ENCODE measurements at places on chromosomes 5 and 9.

- DNase-seq: no peak
Measured at GRCh38 chr5:150441813-150442698, 7.5 kb downstream of the RPS14 start.

DNA sequence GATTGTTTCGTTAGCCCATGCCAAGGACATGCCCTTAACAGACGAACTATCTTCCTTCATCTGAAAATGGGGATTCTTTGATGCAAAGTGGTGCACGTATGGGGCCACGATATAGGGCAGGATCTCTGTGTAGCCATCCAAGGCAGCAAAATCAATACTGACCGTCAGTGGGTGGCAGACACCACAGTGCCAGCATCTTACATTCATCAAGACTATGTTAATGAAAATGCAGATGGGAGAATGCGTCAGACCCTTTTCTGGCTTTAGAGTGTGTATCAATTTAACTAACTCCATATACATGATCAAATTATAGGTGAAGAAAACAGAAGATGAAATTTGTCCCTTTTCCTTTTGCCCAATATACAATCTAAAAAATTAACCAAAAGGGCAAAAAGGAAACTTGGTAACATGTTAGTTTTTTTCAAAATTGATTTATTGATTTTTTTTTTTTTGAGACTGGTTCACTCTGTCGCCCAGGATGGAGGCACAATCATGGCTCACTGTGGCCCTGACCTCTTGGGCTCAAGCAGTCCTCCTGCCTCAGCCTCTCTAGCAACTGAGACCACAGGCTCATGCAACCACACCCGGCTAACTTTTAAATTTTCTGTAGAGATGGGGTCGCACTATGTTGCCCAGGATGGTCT is 169.2 kb upstream of the SPRY4 start:
- no peak for DNase-seq

- no peak for DNase-seq
Measured at GRCh38 chr5:167603135-167603534, 688.3 kb upstream of the WWC1 start.

DNA sequence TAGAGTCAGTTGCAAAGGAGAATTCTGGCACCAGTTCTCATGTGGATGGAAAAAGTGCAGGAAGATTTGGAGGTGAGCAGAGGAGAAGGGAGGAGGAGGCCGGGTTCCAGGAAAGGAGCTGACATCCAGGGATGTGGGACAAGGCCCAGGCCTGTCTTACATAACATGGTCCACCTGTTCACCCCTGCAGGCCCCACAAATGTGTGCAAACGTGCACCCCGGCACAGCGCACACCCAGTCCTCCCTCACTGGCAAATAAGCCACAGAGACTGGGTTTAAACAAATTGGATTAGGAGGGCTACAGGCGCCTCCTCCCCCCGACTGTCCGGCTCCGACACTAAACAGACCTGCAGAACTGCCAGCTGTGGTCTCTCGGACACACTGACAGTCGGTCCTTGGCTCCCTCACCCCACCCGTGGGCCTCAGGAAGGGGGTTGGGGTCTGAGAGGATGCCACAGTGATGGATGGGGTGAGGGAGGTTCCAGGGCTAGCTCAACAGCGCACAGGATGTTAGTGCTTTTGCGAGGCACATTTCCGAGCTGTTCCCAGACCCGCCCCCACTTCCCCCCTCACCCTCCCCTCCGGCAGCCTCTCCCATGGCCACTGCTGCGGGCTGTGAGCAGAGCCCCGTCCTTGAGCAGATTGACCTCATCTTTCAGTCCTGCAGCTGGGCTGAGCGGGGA is 43.4 kb upstream of the IL17B start:
- DNase-seq: no peak

DNA sequence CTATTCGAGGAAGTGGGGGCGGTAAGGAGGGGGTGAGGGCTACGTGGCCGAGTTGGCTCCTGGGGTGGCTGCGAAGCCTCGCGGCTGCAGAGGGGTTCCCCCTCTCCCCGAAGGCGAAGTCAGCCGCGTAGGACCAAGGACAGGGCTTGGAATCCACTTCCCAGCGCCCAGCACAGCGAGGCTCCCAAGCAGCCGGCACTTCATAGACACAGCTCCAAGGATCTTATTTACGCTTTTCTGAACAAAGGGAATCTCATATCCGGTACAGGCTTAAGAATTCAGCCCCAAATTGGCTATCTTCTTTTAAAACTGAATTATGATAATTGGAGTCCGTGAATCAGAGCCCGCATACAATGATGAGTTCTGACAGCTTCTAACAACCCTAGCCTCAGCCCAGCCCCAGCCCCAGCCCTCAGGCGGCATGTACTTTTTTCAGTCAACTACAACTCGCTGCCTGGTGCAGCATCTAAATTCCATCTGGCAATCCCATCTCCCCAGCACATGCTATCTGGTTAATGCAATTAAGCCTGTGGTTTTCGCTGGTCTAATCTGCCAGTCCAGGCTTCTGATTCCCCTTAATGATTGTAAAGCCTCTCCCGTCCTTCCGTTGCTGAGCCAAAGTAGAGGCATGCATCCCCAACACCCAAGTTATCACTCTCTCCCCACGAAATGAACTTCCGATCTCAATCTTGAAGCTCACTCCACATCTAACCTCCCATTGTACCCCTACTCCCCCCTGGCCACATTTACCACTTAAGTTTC is 1.0 kb downstream of the ELAVL2 start:
- DNase-seq: no peak

DNA sequence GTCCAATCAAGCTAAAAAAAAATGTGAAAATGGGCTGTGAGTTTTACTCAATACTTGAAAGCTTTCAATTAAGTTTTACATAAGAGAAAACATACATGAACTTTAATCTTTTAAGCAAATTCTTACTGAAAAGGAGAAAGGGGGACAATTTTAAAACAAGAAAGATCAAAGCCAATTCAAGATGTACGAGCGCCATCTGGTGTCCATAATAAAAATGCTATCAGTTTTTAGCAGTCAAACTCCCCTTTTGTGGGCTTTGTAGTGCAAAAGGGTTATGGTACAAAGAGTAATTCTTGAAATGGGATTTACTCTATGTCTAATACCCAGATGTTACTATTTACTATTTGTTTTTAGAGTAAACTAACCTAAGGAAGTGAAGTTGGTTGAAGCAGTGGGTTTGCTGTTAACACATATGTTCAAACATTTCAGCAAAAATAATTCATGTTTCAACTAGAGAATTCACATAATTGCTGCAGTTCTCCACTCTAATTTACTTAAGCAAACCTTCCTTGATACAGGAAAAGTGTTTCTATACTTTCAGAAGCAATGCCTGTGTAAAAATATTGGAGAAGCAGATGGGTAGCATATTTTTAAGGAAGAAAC is 228.2 kb upstream of the TYRP1 start:
- no peak for DNase-seq

DNA sequence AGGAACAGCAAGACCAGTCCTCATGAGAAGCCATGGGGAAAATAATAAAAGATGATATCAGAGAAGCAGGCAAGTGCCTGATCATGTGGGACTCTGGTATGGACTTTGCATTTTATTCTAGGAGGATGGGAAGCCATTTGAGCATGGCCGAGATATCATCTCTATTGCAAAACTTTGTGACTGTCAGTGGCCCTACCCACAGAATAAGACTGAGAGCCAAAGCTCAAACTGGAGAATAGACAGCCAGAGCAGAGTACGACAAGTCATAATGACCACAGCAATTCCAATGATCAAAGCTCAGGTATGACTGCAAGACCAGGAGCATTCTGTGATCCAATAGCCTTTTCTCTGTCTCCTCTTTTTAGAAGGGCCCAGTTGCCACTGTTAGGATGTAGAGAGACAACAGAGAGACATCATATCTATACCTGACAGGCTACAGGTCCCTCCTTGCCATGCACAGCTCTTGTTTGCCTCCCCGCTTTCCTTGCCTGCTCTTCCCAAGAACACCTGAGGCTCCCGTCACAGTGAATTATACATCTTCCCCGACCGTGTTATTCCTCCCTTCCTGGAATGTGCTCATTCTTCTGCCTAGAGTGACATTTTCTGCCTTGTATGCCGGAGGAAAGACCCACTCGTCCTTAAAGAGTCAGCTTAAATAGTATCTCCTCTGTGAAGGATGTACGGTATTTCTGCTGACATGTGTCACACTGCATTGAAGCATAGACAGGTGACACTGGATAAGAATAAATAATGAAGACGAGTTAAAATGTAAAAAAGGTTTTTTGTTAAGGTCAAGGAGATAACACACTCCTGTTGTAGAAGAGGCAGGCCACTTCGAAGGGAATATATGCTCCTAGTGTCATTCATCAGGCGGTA is 248.7 kb upstream of the MAP3K1 start:
- DNase-seq: no peak

DNA sequence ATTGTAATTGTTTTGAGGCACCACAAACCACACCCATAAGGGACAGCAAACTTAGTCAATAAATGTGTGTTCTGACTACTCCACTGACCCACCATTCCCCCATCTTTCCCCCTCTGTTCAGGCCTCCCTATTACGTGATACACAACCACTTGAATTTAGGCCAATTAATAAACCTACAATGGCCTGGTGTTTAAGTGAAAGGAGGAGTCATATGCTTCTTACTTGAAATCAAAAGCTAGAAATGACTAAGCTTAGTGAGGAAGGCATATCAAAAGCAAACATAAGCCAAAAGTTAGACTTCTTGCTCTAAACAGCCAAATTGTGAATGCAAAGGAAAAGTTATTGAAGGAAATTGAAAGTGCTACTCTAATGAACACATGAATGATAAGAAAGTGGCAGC is 14.6 kb downstream of the ZBTB43 start:
- no peak for DNase-seq

DNA sequence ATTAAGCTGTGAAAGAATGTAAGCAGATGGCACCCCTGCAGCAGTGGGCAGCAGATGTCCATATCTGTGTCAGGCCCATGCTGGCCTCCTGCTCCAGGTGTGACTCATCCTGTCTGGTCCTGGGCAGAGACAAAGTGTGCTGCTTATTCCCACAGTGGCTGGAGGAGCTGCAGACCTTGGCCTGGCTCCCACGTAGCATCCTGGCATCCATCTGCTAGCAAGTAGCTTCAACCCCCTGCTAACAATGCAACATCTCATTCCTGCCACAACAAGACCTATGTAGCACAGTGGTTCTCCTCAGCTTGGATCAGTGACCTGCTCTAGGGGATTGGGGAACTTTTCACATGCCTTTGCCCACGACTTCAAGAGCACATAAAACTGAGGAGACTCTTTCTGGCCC is 126.4 kb upstream of the SLC12A2 start:
- no peak for DNase-seq

- DNase-seq: no peak
Measured at GRCh38 chr9:38356851-38357250, 35.7 kb upstream of the ALDH1B1 start.

- no peak for DNase-seq
Measured at GRCh38 chr9:127087411-127087810, 35.0 kb downstream of the ANGPTL2 start.

DNA sequence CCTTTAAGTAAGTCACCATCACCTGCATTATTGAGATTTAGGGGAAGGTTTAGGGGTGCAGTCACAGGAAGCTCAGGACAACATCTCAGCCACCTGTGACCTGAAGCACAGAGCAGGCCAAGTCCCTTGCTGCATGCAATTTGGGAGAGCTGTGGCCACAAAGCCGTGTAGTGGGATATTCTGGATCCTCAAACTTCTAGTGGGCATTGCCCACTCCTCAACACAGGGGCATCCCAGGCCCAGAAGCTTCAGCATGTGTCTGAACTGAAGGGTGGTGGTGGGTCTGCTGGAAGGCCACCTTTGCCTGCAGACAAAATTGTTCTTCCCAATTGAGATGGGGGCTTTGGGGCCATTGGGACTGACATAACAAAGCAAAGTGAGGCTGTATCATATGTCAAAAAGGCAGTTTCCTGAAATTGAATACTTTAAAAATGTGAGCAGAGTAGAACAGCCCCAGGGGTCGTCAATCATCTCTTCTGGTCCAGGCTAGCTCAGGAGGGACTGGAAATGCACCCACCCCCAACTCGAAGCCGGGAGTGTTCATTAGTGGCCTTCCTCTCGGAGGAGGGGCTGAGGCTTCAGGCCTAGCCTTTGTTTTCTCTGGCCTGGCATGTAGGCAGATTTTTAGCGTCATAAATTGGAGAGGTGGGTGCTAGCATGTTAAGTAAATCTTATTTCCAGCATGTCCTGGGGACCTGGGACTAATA is 2.8 kb upstream of the GADD45G start:
- DNase-seq: no peak

DNA sequence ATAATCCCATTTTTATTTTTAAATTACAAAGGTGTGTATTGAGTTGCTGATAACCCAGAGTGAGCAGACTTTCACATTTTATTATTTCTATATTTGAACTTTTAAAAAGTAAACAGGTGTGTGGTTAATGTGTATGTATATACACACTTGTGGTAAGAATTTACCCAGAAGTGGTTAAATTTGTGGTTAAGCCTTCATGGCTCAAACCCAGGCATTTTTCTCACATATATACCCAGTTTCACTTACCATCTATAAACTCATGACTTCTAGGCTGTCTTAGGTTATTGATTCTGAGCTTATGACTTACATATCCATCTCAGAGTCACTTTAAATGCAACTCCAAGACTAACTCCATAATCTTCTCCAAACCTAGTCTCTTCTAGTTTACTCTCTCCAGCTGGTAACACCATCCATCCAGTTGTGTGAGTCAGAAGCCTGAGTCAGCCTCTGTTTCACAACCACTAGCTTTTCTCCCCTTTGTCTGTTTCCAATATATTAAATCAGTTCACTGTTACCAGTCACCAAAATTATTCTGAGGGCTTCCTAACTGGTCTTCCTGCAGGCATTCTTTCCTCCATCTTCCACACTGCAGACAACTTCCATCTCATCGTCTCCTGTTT is 20.2 kb downstream of the ZBED3 start:
- DNase-seq: no peak

DNA sequence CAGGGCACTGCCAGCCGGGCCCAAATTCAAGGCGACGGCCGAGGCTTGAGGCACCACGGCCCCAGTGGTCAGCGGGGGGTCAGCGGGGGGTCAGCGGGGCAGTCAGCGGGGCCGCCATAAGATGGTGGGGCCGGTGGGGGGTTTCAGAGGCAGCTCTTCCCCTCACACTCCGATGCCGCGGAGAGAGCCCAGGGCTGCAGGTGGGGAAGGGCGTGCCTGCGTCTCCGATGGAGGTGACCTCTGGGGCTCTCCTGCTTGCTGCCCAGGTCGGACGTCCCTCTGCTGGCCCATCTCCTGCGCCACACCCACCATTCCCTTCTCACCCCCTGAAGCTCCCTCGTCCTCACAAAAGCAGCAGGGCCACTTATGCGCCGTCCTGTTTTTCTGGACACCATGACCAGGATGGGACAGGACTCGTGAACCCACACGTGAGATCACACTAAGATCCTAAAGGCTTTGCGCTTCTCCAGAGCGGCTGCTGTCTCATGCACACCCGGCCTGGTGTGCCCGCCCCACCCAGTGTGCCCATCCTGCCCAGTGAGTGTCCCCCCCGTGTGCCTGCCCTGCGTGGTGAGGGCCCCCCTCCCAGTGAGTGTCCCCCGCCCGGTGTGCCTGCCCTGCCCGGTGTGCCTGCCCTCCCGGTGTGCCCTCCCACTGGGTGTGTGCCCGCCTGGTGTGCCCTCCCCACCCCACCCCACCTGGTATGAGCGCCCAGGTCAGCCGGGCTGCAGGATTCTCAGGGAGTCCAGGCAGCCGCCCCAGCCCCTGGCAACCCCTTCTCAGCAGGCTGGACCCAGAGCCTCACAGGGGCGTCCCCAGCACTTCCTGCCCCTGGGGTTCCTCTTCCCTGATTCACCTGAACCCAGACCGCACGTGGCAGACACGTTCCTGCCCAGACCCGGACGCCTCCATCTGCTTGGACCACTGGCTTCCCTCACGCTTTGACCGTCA is 48.7 kb upstream of the NKD2 start:
- no peak for DNase-seq

All from C1 segment of cervical spinal cord (tissue), 14 donors.